ENCODE measurements at places on chromosomes 1 and 21. TPM values are rescaled to one million over a fixed set of nuclear protein-coding genes. Genes with fewer than 3 reads are reported as not detected.

DNA sequence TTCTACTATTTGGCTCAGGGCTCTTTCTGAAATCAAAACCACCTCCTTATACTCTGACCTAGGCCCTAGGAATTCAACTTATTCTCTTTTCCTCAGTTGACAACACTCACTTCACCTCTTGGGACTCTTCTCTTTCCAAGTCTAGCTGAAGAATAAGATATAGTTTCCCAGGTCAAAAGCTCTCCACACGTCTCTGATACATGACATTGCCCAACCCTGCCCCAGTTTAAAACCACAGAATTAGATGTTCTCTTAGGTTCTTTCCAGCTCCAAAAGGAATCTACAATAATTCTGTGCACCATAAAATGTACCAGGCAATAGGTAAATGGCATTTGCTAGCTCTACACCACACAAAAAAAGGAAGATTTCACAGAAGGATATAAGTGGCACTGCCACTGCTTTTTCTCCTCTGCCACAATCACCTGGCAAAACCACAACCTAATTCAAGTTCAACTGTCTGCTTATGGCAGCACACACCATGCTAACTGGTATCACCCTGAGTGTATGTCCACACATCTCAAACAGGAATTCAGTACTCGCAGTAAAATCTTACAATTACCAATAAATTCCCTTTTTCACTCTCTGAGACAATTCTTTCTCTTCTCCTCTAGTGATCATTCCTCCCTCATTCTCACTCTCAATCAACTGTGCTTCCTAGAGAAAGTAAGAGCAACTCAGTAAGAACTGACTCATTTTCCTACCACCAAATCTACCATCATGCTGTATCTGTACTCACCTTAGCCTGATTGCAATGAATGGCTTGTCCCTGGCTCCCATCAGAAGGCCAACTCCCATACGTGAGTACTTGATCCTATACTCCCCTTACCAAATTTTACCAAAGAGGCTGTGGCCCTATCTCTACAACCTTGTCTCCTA is 27.3 kb downstream of the ZBTB8OS start:
- no peaks in the 10 kb centered on the region for H3K4me1 ChIP-seq
- H3K27me3 ChIP-seq: no peaks in the 10 kb centered on the region
- H3K4me3 ChIP-seq: no peak overlapping the region
- H3K36me3 ChIP-seq: no peaks in the 10 kb centered on the region
- no peak for DNase-seq
- no peak overlapping the region for H3K27ac ChIP-seq

DNA sequence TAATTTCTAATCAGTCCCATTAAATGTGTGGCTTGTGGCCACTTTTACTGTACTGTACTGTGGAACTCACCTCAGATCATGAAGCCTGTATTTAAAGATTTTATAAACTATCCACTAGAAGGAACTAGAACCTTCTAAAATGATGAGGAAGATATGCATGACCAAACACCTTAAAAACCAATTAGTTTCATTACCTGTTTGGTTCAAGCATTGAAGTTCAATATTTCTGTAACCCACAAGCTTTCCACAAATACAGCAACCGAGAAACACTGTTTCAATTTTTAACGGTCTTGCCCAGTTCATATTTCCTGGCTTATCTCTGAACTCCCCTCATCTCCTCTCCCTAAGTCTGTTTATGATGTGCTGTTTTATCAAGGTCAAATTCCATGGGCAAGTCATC is 264.3 kb upstream of the PLD5 start:
- H3K4me1 ChIP-seq: no peaks in the 10 kb centered on the region
- no peaks in the 10 kb centered on the region for H3K36me3 ChIP-seq
- DNase-seq: no peak
- H3K27ac ChIP-seq: no peak overlapping the region
- no peaks in the 10 kb centered on the region for H3K27me3 ChIP-seq

DNA sequence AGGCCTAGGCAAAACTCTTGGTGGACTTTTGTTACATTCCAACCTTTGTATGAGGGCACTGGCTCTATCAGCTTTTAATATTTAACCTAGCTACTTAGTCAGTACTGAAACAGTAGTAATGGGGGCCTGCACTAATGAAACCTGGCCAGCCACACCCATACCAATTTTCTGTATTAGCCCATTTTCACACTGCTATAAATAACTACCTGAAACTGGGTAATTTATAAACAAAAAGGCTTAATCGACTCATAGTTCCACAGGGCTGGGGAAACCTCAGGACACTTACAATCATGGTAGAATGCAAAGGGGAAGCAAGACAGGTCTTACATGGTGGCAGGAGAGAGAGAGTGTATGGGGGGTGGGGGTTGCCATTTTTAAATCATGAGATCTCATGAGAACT is 245.7 kb upstream of the RGS18 start:
- H3K36me3 ChIP-seq: no peaks in the 10 kb centered on the region
- no peaks in the 10 kb centered on the region for H3K4me1 ChIP-seq
- H3K27me3 ChIP-seq: no peaks in the 10 kb centered on the region

DNA sequence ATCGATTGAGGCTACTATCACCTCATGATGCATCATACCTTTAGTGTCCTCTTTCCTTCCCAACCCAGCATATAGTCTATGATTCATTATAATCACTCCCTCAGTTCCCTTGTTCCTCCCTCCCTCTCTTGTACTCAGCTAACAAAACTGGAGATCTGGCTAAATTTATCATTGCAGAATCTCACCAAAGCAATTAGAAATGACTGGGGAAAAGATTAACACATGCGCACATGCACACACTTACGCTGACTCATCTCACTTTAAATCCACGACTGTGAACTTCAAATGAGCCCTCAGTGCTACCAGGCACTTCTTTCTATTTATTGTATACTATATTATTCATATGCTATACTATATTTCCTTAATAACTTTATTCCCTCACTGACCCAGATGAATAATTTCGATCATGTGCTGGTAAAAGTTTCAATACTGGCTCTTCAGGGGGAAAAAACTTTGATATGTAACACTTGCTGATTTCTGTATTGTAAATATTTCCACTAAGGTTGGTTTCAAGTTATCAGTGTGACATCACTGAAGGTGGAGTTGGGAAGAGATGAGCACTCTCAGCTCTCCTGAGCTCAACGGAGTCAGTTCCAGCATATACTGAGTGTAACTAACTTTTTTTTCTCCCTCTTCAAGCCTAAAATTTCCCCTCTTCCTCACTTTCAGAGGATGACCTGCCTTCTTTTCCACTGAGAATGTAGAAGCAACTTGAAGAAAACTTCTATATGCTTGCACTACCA is 613.7 kb upstream of the B3GALT2 start:
- H3K27me3 ChIP-seq: no peaks in the 10 kb centered on the region
- no peak overlapping the region for H3K27ac ChIP-seq
- H3K4me3 ChIP-seq: no peak overlapping the region
- H3K36me3 ChIP-seq: no peaks in the 10 kb centered on the region

- H3K4me1 ChIP-seq: no peaks in the 10 kb centered on the region
- no peaks in the 10 kb centered on the region for H3K36me3 ChIP-seq
- no peak overlapping the region for H3K27ac ChIP-seq
These were observed 128.5 kb upstream of the KCNK1 start for GRCh38 chr1:233485385-233485784.

CELA2A gene
- total RNA-seq: not detected

RNASEL gene
- total RNA-seq: 7.1 TPM

IFNAR2 gene
- total RNA-seq: 4.0 TPM

S100A11 gene
- 612 TPM for total RNA-seq

Measured in GM23248 (cell line).